ENCODE measurements at places on chromosomes 2 and 18.
A peak's percentile ranks its signal among the peaks of the same experiment; 100 is the strongest.

DNA sequence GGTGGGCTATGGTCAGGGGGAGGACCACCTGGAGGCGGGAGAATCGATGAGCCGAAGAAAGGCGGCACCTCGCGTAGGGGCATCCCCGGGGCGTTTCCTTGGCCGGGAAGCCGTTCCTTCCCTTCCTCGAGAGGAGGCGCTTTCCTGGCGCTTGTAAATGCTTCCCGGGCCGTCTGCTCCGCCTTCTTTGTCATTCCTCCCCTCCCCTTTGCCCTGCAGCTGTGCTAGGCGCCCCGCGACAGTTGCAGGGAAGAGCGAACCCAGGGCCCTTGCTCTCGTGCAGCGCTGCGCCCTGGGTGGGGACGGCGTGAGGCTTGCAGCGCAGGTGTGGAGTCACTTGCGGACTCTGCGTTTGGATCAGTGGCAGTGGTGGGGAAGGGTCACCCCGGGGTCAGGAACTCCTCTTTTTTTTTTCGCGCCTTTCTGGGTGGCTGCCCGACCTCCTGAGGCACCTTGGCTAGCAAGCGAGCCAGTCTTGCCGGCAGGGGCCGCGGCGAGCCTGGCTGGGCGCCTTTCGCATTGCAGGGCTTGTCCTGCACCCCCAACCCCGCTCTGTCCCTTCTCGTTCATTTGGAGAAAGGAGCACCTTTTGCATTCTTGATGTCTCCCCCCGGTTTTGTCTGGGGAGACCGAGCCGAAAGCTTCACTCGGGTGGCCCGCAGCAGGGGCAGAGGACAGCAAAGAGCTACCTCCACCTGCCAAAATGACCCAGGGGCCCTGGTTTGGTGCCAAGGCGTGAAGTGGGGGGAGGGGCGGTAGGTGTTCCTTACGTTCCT is 858 bp downstream of the KCNS3 start:
- DNase-seq: peak; percentile 21

DNA sequence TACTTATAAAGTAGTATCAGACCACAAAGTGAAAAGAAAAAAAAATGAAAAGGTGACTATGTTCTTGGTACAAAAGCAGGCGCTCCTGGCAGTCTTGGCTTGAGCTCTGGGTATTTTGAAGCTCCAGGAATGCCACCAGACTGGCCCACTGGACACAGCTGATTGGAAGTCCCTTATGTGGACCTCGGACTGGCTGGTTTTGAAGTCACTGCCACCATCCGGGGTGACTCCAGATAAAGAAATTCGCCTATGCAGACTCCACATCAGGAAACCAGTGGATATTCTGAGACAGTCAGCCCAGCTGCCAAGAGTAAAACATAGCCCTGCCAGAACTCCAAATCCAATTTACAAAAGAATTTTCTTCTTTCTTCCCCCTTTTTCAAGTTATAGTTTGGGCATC is 28.0 kb downstream of the ACKR3 start:
- no peak for DNase-seq

DNA sequence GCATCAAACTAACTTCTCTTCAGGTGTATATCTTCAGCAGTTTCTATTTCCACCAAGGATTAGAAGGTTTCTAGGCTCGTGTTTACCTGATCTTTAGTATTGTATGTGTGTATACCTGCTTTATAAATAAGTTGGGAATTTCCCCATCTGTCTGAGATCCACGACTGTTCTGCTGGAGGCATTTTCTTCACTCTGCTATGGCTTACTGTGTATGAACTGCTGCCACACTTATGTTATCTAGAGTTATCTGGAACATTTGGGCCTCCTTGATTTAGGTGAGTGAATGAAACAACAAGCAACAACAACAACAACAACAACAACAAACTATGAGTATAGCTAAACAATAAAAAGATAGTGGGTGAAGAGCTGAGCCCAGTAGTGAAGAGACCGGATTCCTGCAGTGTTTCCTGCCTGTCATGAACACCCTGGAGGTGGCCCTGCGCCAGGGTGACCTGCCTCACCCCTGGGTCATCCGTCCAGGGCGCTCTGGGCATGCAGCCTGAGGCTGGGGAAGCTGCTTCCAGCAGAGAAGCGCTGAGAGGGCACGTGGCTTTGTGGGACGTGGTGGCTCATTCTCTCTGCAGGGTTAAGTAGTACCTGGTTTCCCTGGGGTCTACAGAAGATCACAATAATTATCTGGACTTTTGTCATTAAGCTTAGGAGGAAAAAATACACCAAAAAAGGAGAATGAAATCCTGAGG is 56.1 kb upstream of the GATA6 start:
- DNase-seq: no peak

DNA sequence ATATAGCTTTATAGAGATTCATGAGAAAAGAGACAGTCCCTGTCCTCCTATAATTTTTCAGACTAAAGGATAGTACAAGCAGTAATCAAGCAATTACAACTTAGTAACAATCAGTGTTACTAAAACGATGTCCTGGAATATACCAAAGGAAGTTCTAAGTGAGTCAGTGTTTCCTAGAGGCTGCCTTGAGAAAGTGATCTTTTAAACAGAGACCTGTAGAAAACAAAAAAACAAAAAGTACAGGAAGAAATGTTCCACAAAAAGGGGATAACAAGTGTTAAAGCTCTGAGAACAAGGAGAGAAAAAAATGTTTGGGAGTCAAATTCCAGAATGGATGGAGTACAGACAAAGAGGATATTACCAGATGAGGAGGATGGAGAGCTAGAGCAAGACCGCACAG is 556.4 kb downstream of the ERBB4 start:
- no peak for DNase-seq

DNA sequence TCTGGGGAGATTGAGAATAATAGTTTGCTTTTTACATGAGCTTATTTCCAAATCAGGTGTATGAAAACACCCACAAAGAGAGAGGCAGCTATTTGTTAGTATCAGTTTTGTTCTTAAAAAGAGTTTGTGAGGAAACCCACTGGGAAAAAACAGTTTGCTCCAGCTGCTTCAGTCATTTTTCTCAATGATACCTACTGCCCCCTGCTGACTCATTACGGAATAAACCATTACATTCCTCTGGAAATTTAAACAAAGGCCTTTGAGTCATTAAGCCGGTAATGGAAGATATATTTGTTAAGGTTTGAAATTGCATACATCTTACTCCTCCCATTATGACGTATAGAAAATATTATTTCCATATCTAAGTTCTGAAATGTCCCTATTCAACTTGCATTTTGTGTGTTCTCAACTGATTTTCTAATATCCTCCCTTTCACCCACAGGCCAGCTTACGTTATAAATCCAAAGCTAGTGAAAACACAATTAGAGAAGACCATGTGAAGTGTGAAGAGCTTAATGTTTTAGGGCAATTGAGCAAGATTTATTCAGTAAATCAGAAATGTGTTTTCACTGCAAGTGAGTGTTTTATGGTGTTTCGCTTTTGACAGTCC is 761.6 kb downstream of the DSC3 start:
- DNase-seq: peak; percentile 47

Measured in inflammatory macrophage treated with lipopolysaccharide for 4 hours (primary cell).